Temporal lobe (tissue), 4 donors: ENCODE measurements at places on chromosomes 12 and 14. TPM values are rescaled to one million over a fixed set of nuclear protein-coding genes. Genes with fewer than 3 reads are reported as not detected.

The CMKLR1 gene
- 0.98 TPM for total RNA-seq

The CACNA1C gene
- total RNA-seq = 24.1 TPM

The SLC7A8 gene
- total RNA-seq = 5.7 TPM

The BICDL1 gene
- 17.0 TPM for total RNA-seq

The IL22 gene
- total RNA-seq = not detected

The TPH2 gene
- not detected for total RNA-seq

The C12orf50 gene
- not detected for total RNA-seq

The INHBC gene
- total RNA-seq = not detected

The RASSF3 gene
- 5.4 TPM for total RNA-seq

The FAM186B gene
- not detected for total RNA-seq

The CLEC4C gene
- not detected for total RNA-seq

The TRHDE gene
- total RNA-seq = 14.0 TPM

The SERPINA12 gene
- not detected for total RNA-seq

The KRT6C gene
- total RNA-seq = not detected

The KRT74 gene
- not detected for total RNA-seq

The SOAT2 gene
- total RNA-seq = not detected

The RALGAPA1 gene
- total RNA-seq = 151 TPM

The SLC7A7 gene
- 1.5 TPM for total RNA-seq

The TMPRSS12 gene
- not detected for total RNA-seq

The IGF1 gene
- 3.9 TPM for total RNA-seq

The SLC5A8 gene
- 2.2 TPM for total RNA-seq

The HOXC12 gene
- total RNA-seq = not detected

The MGP gene
- 12.0 TPM for total RNA-seq

The MBIP gene
- total RNA-seq = 21.9 TPM

The C12orf54 gene
- not detected for total RNA-seq

The LMO3 gene
- 654 TPM for total RNA-seq

The SCYL2 gene
- 92.7 TPM for total RNA-seq

The LRP1-AS gene
- total RNA-seq = not detected

The OAS3 gene
- 1.7 TPM for total RNA-seq

The SERPINA3 gene
- total RNA-seq = 0.74 TPM

The GPR162 gene
- total RNA-seq = 52.6 TPM

The FBLN5 gene
- 3.2 TPM for total RNA-seq

The NRXN3 gene
- total RNA-seq = 48.9 TPM

The RBP5 gene
- total RNA-seq = 0.25 TPM

The TAS2R13 gene
- total RNA-seq = 5.2 TPM

The SAMD15 gene
- 5.2 TPM for total RNA-seq

The CMTM5 gene
- 1.5 TPM for total RNA-seq

The CEBPE gene
- not detected for total RNA-seq

The RNU4-1 gene
- total RNA-seq = under 0.01 TPM

The VRTN gene
- not detected for total RNA-seq

The KRT82 gene
- total RNA-seq = not detected

The OR4E2 gene
- total RNA-seq = not detected

The MAP3K9 gene
- 14.3 TPM for total RNA-seq

The RNASE3 gene
- total RNA-seq = not detected

The RNASE2 gene
- 0.49 TPM for total RNA-seq

The P2RX2 gene
- total RNA-seq = not detected

The SUPT16H gene
- total RNA-seq = 76.7 TPM

The MYH6 gene
- not detected for total RNA-seq

The APOF gene
- not detected for total RNA-seq

The SLC17A8 gene
- total RNA-seq = 2.0 TPM

The AMN gene
- 0.25 TPM for total RNA-seq

The SCN8A gene
- 50.6 TPM for total RNA-seq

The PRH2 gene
- not detected for total RNA-seq

The IRAK3 gene
- 5.4 TPM for total RNA-seq

The BRAP gene
- total RNA-seq = 17.7 TPM

The BEST3 gene
- 0.25 TPM for total RNA-seq

The TMED8 gene
- total RNA-seq = 20.9 TPM

The AQP6 gene
- 0.25 TPM for total RNA-seq
